ENCODE measurements at places on chromosomes 4 and X. TPM values are rescaled to one million over a fixed set of nuclear protein-coding genes. Genes with fewer than 3 reads are reported as not detected.

The BGN gene
- total RNA-seq = not detected

The C1QTNF7 gene
- not detected for total RNA-seq

The PRDM8 gene
- total RNA-seq = 3.0 TPM

The FANCB gene
- total RNA-seq = 12.0 TPM

The FABP2 gene
- total RNA-seq = not detected

The PDGFRA gene
- total RNA-seq = not detected

The ITIH6 gene
- total RNA-seq = not detected

The RHOXF2 gene
- total RNA-seq = not detected

The EREG gene
- not detected for total RNA-seq

The ELF4 gene
- total RNA-seq = 28.0 TPM

The MAMLD1 gene
- 2.2 TPM for total RNA-seq

The FAM90A26 gene
- not detected for total RNA-seq

The CFAP47 gene
- total RNA-seq = not detected

The SOD3 gene
- total RNA-seq = not detected
